ENCODE measurements at places on chromosomes 2 and 18.
A peak's percentile ranks its signal among the peaks of the same experiment; 100 is the strongest.

DNA sequence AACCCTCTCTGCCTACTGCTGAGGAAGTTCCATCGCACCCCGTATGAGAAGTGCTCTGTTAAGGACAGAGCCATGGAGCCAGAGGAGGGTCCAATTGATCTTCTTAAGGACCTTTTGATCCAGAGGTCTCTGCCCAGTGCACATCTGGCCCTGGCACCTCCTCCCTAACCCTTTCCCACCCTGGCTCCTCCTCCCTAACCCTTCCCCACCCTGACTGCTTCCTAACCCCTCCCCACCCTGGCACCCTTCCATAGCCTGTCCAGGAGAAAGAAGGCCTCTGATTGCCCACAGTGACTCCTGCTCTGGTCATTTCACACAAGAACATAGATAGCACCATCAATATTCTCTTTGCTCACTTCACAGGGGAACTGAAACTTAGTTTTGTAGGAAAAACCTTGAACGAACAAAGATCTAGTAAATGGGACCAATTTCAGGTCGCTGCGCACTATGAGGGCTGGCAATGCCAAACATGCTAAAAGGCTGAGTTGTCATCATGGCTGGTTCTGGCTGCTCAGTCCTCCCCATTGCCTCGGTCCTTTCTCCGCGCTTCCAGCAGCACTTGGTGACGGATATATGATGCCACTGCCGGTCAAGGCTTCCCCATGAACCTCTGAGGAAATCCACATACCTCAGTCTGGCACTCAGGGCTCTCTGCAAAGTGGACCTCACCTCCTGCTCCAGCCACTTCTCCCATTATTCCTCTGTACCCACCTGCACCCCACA is 49.2 kb downstream of the PKDCC start:
- DNase-seq = no peak

GRCh38 chr2:185522472-185522871 is 216.1 kb upstream of the FSIP2 start:
- no peak for DNase-seq

GRCh38 chr2:38152035-38152434 is 76.1 kb upstream of the CYP1B1 start:
- no peak for DNase-seq

- DNase-seq = no peak
Measured at GRCh38 chr2:222105046-222105445, 193.8 kb downstream of the PAX3 start.

- DNase-seq = no peak
Measured at GRCh38 chr18:3283908-3284307, 22.0 kb downstream of the MYL12B start.

GRCh38 chr18:8947566-8947965 is 154.9 kb upstream of the NDUFV2 start:
- DNase-seq = no peak

GRCh38 chr2:118130385-118130784 is 42.1 kb downstream of the INSIG2 start:
- DNase-seq = no peak

- DNase-seq = no peak
Measured at GRCh38 chr2:124112966-124113365, 87.9 kb downstream of the CNTNAP5 start.

DNA sequence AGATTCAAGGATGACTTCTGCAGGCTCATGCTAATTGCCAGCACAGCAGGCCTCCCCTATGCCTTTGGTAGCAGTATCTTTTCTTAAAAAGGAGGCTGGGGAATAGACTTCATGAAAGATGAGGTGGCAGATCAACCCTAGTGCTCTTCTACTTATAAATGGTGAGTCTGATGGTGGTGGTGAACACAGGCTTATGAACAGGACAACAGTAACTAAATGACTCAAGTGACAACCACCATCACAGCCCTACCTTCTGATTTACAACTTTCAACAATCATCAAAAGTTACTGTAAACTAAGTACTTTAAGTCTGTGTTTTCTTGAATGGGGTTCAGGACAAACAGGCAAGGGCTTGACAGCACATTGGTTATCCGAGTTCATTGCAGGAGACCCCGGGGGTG is 39.3 kb downstream of the PAIP2B start:
- DNase-seq = no peak

GRCh38 chr2:3958465-3958864 is 255.1 kb downstream of the DCDC2C start:
- no peak for DNase-seq

- DNase-seq = no peak
Measured at GRCh38 chr2:228282376-228282775, 100.9 kb upstream of the SPHKAP start.

DNA sequence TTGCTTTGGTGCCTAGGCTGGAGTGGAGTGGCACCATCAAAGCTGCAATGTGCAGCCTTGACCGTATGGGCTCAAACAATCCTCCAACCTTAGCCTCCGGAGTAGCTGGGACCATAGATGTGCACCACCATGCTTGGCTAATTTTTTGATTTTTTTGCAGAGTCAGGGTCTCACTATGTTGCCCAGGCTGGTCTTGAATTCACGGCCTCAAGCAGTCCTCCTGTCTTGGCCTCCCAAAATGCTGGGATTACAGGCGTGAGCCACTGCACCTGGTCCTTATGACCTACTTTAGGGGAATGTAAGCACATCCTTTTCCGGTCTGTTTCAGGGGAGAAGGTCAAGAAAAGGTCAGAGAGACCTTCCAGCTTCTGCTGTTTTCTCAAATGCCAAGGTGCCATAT is 53.4 kb upstream of the SPRED2 start:
- DNase-seq = no peak

GRCh38 chr18:58905777-58906428 is 41.2 kb downstream of the ZNF532 start:
- no peak for DNase-seq

- DNase-seq = no peak
Measured at GRCh38 chr2:26884486-26884885, 36.6 kb downstream of the DPYSL5 start.

DNA sequence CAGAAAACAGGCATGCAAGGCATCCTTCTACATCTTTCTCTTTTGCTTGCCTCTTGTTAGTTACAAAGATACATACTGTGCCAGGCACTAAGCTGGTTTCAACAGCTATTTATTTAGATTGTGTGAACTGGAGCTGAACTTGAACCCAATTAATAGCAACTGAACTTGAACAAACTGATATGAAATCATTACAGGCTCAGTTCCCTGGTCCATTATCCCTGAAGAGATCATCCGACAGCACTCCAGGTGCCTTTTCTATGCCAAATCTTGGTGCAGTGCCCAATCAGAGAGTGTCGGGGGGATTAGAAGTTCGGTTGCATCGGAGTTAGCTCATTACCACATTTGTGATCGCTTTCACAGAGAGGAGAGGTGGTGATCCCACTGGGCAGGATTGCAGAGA is 477.6 kb downstream of the PARD3B start:
- DNase-seq = no peak

- DNase-seq = no peak
Measured at GRCh38 chr2:2582998-2583545, 252.0 kb upstream of the MYT1L start.

DNA sequence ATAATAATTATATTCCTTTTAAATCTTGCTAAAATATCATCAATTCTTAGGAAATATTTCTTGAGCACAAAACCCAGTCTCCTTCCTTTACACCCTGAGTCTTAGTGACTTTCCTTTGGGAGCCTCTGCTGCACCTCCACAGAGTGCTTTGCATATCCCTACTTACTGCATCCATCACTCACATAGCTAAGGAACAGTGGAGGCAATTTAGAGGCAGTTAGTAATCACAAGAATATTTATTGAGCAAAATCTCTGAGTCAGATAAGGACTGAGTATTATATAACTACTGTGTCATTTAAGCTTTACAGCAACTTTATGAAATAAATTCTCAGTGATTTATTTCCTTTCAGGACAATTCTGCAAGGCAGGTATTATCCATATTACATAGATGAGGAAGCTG is 327.7 kb downstream of the TMX3 start:
- DNase-seq = no peak

- DNase-seq = no peak
Measured at GRCh38 chr2:237942513-237942899, 24.3 kb upstream of the UBE2F start.

DNA sequence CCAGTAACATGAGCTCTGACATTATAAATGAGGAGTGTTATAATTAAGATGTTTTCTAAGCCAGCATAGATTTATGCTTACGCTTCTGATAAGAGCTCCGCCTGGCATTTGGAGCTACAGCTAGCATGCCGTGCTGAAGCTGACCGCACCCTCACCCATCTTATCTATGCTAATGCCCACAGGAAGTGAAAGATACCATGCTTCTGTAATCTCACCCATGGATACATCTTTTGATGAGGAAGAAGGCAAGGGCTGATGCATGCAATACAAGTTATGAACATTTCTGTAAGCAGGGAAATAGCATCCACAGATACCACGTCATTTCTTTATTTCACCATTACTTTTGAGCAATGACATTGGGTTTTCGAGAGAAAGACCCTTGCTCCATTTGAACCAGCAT is 82.3 kb downstream of the ARL4C start:
- DNase-seq = no peak

DNA sequence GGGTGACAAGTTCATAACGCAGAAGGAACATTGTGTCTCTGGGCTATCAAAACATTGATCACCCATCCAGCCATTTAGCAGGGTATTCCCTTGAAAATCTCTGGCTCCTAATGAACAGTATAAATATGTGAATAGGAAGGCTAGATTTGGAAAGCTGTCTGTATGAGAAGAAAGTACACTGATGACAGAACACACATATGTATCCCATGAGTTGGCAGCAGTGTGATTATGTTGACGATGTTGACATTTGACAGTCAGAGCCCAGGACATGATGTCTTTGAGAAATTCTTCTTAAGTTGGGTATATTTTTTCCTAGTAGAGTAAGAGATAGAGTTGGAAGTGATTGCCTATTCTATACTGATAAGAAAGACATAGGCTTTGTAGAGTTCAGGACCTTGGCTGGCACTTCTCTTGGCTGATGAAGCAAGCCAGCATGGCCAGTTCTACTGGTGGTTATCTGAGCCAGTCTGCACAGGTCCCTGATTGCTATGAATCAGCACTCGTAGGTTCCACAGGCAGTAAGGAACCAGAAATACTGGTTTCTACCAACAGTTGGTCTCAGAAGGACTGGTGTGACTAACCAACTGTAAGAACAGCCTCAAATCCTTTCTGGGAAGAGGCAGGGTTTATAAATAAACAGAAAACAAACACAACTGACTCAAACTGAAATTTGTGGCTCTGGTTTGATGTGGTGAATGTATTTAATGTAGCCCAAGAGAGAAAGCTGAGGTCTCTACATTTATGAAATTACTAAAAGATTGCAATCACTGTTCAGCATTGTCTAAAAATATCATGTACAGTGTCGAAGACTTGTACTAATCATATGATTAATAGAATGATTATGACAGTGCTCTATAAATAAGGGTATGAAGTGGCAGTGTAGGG is 43.9 kb upstream of the RAPH1 start:
- peak; percentile 6 for DNase-seq

DNA sequence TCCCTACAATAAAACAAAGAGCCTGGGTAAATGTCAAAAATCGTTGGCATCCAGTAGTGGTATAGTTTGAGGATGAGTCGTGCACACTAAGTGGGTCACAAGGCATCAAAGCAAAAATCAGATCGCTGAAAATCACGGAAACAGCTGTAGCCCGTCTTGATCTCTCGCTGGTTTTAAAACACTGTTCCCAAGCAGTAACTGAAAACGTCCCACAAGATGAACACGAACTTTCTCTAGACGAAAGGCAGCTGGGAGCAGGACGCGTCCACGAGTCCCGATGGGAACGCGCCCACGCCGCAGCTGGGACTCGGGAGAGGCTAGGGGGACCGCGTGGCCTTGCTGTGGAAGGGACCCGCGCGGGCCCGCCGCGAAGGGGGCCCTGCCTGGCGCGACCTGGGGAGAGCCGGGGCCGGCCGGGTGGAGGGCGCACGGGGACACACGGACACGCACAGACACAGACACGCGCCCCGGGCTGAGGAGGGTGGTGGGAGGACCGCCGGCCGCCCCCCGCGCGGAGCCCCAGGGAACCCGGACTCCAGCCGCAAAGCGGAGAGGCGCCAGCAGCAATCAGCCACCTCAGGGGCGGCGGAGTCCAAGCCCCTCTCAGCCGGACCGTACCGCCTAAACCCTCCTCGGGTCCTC is 651 bp downstream of the STK17B start:
- no peak for DNase-seq
